ENCODE measurements at places on chromosomes 1 and 21.

GRCh38 chr21:42089093-42089631 is 18.0 kb downstream of the UMODL1 start:
- DNase-seq = no peak

DNA sequence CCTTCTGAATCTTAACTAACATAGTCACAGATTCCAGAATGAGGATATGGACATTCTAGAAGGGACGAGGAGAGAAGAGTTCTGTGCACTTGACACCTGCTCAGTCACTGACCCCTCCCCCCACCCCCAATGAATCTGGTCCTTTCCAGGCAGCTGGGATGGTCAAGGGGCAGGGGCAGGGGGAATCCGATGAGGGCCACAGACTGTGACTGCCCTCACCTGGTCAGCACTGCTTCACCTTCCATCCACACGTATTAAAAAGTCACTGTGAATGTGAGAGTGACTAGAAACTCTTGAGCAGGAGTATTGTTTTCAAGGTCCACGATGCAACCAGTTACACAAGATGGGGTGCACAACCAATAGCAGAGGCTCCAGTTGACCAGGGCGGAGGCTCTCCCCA is 9.5 kb upstream of the PRAMEF12 start:
- no peak for DNase-seq

GRCh38 chr1:234400773-234401172 is 27.5 kb downstream of the COA6 start:
- no peak for DNase-seq

DNA sequence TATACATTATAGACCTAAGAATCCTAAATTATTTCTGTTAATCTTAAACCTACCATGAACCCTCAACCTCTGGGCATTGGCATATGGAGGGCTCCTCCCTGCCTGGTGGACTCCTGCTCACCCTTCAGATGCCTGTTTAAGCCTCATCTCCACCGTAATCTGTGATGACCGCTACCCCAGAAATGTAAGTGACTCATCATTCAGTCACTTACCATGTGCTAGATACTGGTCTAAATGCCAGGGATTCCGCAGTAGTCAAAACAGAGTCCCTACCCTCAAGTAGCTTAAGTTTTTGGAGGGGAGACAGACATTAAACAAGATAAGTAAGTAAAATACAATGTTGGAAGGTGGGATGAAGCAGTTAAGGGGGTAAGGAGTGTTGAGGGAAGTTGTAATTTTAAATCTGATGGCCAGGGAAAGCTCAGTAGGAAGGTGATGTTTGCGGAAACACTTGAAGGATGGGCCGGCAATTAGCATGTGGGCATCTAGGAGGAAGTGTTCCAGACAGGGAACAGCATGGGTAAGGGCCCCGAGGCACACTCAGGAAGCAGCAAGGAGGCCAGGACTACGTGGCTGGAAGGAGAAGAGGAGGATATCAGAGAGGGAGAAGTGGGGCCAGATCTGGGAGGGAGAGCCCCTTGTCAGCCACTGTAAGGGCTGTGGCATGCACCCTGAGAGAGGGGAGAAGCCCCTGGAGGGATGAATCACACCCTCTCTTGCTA is 141.7 kb upstream of the HOOK1 start:
- DNase-seq = peak; percentile 68

DNA sequence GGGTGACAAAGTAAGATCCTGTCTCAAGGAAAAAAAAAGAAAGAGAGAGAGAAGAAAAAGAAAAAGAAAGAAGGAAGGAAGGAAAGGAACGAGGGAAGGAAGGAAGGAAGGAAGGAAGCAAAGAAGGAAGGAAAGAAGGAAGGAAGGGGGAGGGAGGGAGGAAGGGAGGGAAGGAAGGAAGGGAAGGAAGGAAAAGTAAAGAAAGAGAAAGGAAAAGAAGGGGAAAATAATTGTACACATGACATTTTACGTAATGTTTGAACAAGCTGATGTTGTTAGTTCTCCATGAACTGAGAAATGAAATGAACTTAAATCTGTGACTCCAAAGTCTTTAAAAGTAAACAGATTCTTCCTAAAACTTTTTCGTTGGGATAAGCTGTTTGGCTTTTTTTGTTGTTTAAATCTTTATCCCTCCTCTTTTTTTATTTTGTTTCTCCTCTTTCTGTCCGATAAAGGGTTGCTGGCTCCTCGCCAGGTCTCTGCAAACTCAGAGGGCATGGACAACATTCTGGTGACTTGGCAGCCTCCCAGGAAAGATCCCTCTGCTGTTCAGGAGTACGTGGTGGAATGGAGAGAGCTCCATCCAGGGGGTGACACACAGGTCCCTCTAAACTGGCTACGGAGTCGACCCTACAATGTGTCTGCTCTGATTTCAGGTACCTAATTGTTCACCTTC is 59.8 kb downstream of the IL12RB2 start:
- no peak for DNase-seq

GRCh38 chr1:12438349-12438924 is 179.6 kb downstream of the DHRS3 start:
- DNase-seq = no peak

GRCh38 chr21:35333831-35334618 is 284.9 kb upstream of the RUNX1 start:
- no peak for DNase-seq

DNA sequence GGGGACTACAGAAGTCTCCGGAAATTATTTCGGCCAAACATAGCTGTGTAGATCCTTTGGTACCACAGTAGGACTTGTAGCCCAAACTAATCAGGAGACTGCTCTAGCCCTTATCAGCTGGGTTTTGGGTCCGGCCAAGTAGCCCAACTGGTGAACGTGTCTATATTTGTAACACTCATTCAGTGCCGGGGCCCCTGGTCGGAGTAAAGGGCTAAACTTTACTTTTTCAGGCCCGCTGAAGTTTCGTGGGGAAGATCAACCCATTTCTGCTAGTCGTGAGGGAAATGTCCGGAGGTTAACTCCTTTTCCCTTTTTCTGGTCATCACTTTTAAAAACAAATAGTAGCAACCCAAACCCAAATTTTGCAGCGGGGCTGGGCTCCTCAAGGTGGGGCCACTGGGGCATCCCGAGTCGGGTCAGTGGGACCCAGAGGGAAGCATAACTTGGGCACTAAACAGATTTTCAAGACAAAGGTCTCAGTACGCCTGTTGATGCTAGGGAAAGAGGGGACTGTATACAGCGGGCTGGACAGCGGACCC is 1.7 kb downstream of the LHX9 start:
- DNase-seq = no peak

DNA sequence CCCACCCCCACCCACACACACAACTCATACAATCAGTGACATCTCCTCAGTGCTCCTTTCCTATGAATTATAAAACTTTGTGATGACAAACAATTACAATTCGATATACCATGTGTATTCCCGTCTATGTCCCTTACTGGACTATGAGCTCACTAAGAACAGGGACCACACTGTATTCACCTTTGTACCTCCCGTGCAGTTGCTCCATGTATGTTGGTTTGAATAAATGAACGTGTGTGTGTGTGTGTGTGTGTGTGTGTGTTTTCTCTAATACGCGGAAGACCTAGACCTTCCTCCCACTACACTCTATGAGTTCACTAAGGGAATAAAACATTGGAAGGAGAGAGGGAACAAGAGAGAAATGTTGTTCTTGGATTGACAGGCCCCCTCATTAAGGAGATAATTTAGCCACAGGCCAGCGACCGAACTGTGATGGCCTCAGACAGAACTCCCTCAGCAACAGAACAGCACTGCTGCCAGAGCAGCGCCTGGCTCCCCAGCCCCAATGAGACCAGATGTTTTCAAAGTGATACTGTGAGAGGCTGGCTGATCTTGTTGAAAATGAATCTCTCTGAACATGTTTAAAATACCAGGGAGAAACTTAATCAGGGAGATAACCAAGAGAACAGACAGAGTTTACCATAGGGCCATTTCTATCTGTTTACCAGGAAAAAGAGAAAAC is 21.7 kb downstream of the BCAR3 start:
- no peak for DNase-seq

GRCh38 chr21:45152265-45152746 is 77.9 kb downstream of the ADARB1 start:
- no peak for DNase-seq

DNA sequence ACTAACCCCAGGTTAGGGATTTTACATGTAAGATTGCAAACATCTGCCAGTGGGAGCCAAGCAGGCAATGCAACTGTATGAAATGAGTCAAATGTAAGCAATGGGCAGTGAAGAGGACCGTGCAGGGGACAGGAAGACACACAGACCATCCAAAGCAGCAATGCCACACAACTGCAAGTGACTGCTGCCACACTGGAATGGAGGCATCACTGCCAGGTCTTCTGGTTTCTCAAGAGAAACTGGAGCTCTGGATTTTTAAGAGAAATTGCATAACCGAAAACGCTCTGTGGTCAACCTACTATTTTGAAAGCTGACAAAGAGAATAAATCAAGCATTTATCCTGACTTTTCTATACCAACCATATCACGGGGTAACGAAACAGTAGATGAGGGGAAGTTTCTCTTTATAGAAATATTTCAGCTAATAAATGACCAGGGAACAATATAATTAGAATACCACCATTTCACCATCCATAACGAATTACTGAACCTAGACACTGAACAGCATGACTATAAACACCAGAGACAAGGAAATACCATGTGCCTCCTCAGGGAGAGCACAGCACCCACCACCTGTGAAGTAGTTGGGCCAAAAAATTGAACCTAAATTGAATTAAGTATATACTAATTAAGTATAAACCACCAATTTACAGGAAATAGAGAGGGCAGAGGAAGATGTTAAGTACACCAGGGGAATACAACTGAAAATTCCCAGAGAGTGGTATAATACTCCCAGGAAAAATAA is 4.4 kb downstream of the AK2 start:
- DNase-seq = no peak

GRCh38 chr1:36737767-36738166 is 255.1 kb upstream of the CSF3R start:
- no peak for DNase-seq

DNA sequence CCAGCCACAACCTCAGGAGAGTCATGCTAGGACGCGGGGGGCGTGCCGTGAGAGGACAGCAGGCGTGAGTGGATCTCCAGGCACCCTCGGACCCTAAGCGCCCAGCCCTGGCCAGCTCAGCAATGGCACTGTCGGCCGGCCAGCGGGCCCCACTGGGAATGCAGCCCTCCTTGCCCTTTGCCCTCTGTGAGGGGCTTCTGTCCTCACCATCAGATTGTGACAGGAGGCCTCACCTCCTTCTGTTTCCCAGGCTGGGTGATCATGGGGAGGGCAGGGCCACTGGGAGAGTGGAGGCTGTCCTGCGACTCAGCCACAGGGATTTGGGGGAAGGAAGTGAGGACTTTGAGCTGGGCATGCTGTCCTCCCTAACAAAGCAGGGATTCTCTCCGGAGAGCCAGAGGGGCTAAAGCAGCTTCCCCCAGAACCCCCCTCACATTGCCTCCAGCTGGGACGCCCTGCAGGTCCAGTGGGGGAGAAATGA is 6.6 kb upstream of the LRRC3 start:
- no peak for DNase-seq

GRCh38 chr1:150688763-150689162 is 8.2 kb downstream of the GOLPH3L start:
- DNase-seq = no peak

DNA sequence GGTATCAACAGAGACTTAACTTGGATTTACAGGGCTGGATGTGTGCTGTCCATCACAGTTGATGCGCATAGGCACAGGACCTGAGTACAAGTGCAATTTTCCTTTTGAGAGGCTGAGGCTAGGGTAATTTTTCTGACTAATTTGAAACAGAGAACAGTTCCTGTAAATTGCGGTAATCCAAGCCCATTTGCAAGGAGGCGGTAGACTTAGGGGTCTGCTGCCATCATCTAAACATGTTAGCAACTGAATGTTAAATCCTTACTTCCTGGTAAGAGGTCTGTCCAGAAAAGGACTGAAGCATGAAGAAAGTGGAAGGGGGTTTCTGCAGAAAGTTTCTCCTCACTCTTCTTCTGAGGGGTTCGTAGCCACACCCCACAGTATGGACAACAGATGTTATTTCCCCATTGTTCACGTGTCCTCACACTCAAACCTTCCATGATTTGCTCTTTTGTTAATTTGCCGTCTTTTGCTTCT is 23.7 kb upstream of the C1orf198 start:
- no peak for DNase-seq

DNA sequence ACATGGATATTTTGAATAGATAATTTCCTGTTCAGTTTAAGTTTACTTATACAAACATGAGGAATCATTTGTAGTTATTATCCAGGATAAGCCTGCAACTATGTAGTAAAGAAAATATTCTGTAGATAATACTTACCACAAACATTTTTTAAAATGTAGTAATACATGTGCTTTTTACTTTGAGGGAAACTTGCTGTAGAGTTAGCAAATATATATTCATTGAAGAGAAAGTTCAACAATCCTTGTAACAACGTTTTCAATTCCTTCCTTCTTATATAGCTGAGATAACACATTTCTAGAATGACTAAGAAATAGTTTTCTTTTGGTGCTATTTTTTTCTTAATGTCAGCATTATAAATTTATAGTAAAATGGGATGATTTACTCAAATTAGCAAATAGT is 664.6 kb upstream of the ADAMTS5 start:
- no peak for DNase-seq

DNA sequence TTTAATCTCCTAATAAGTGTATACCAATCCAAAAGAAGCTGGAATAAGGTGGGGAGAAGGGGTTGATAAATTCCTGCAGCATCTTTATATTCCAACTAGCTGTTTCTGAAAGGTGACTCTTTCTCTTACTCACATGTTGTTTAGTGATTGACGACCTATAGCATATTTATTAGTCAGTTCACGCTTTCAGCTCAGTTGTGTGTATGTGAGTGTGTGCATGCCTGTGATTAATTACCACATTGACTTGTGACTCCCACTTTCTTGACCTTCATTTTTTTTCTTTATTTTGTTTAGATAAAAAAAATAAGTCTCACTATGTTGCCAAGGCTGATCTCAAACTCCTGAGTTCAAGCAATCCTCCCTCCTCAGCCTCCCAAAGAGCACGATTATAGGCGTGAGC is 44.4 kb downstream of the ATP2B4 start:
- no peak for DNase-seq

DNA sequence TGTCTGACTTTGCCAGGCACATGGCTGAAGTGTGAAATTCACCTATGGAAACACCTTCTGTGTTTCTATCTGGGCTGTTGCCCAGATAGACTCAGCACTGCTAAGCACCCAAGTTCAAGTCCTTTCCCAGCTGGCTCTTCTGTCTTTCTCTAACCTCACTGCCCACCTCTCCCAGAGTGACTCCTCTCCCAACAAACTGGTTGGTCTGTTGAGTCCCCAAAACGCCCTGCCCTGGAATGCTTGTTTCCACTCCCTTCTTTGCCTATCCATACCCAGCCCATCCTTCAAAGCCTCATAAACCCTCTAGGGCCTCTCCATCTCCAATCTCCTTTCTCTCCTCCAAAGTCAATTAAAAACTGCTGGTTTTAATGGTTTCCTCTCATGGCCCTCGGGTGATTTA is 15.6 kb downstream of the PLXNA2 start:
- DNase-seq = no peak

Measured in non-pigmented ciliary epithelial cell (primary cell).